ENCODE measurements at places on chromosomes 1 and 21.
A peak's percentile ranks its signal among the peaks of the same experiment; 100 is the strongest.

GRCh38 chr1:116910379-116911187 lies 867 bp downstream of the PTGFRN start:
- DNase-seq, result peak; percentile 49

- DNase-seq, result no peak
These were observed 574.7 kb upstream of the ADGRL2 start for GRCh38 chr1:81225789-81226602.

DNA sequence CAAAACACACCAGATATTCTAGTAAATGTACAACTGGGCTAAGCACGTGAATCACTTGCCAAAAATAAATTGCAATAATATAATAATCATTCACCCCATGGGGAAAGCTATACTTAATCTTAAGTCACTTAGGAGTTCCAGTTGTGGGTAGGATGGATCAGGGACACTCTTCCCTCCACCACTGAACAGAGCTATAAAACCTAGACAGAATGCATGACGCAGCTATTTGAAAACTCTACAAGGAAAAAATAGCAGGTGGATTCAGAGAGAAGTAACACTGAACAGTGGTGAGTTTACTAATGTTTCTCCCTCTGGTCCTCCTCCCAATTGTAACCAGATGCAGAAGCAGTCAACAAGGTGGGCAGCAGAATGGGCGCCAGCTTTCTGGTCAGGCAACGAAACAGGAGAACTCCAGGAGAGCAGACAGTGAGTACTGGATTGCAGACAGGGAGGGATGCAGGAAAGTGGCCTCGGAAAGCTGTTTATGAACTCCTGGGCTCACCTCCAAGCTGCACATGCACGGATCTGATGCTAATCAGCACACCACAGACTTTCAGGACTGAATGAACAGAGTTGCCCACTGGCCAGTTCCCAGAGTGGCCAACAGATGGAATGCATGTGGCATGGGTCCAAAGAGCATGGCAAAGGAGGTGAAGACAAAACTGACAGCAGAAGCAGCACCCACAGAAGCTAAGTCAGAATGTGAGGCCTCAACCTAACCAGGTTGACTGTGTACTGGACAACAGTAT lies 41.4 kb downstream of the TARBP1 start:
- no peak for DNase-seq

GRCh38 chr1:247857985-247858619 lies 1.1 kb downstream of the TRIM58 start:
- DNase-seq, result no peak
